ENCODE measurements at places on chromosomes 7 and 10.
A peak's percentile ranks its signal among the peaks of the same experiment; 100 is the strongest.

- peak; percentile 29 for DNase-seq
These were observed 1.4 kb downstream of the ATP5F1C start for GRCh38 chr10:7789390-7789789.

DNA sequence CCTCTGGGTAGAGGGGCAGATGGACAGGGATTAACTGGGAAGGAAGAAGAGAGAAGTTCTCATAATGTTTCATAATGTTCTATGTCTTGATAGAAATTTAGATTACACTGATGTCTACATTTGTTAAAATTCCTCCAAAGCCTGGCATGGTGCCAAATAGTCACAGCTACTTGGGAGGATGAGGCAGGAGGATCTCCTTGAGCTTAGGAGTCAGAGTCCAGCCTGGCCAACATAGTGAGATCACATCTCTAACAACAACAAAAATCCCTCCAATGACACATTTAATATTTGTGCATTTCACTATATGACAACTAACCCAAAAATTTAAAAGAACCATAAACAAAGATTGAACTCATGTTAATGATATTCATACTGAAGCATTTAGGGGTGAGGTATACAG lies 33.0 kb upstream of the PPP1R3C start:
- DNase-seq, result no peak

DNA sequence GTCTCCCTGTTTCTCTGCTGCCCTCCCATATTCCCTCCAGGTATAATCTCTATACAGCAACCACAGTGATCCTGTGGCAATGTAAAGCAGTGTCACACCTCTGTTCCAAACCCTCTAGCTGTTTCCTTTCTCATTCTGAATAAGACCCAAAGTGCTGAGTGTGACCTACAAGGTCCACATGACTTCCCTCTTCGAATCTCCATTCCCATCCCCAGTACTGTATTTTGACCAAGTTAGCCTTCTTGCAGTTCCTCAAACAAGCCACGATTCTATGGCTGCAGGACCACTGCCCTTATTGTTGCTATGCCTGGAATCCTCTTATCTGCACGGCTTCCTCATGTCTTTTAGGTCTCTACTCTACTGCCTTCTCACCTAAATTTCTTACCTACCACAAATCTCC lies 291.9 kb downstream of the DOCK4 start:
- no peak for DNase-seq

DNA sequence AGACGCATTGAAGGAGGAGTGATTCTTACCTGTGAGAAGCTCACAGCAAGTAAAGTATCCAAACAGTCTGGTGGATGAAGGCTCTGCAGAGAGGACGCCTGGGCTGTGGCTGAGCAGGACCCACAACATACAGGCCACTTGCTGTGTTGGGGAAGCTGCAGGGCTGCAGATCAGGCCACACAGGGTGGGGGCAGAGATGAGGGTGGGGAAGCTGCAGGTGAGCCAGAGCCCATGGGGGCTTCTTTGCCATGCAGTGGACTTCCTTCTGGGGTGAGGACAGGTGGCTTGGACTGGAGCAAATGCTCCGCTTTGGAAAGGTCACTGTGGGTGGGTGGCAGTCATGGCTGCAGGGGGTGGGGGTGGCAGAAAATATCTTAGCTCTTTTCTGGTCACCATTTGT lies 214.8 kb downstream of the GLRX3 start:
- no peak for DNase-seq

- DNase-seq, result no peak
These were observed 26.4 kb upstream of the MSS51 start for GRCh38 chr10:73459683-73460314.

DNA sequence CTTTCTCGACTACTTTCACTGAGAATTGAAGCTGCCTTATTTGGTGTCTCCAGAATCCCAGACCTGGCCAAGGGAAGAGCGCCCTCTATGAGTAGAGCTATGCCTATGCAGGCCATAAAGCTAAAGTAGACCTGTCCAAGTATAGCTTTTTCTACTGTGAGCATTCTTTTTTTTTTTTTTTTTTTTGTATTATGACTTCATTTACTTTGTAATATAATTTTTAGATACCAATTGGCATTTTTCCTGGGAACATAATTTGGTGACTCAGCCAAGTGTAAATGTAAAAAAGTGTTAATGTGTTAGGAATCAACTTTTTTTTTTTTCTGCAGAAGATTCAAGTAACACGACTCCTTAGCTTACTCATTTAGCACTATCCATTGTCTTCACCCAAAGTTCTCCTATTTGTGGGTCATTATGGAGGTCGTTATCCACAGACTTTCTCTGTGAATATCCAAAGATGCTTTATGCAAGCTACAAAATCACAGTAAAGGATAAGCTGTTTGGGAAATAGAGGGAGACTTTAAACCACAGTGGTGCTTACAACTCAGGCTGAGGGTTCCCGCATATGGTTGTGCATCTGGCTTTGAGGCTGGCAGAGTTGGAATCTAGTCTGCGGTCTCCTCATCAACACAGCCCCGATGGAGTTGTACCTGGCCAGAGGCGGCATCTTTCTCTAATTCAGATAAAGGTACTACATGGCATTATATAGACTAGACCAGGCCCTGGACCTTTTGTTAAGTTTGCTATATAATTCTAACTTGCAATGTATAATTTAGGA lies 1040.2 kb upstream of the SORCS1 start:
- peak; percentile 19 for DNase-seq

- DNase-seq, result peak; percentile 80
These were observed 15.1 kb downstream of the FAM53B start for GRCh38 chr10:124728830-124729661.

Measured in Kasumi-1 (cell line).